ENCODE measurements at places on chromosomes 1 and 21.

- DNase-seq, result no peak
Observed at GRCh38 chr1:241999026-241999425, at the start of gene MAP1LC3C. Gene MAP1LC3C (minus strand): TSS chr1:241999098. CDS start chr1:241999008, 90 bp downstream.

GRCh38 chr1:22884806-22885530 is 87.7 kb downstream of the LACTBL1 start:
- no peak for DNase-seq

- DNase-seq, result no peak
Observed at GRCh38 chr21:45706299-45706698, 62.8 kb downstream of the PCBP3 start.

DNA sequence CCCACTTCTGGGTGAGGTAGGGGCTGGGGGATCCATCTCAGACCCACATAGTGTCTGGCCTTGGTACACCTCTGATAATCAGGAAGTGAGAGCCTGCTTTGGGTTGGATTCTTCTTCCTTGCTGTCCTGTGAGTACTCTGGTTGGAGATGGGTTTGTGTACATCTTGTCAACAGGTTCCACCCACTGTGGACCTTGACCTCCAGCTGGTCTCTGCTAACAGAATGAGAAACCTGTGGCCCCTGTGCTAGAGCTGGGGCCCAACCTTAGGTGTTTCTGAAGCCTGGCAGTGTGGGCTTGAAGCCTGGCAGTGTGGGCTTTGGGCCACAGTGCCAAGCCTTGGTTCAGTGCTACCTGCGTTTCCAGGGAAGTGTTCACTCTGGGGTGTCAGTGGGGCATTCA is 2.6 kb downstream of the ZBTB48 start:
- no peak for DNase-seq

- peak; percentile 80 for DNase-seq
Observed at GRCh38 chr1:29513357-29513756, 277.0 kb downstream of the PTPRU start.

GRCh38 chr1:92958203-92958970 is 2.9 kb downstream of the DIPK1A start:
- no peak for DNase-seq

GRCh38 chr1:24656046-24656445 is 12.9 kb downstream of the SRRM1 start:
- DNase-seq, result no peak

- DNase-seq, result no peak
Observed at GRCh38 chr1:23613191-23614031, 54.1 kb upstream of the ID3 start.

DNA sequence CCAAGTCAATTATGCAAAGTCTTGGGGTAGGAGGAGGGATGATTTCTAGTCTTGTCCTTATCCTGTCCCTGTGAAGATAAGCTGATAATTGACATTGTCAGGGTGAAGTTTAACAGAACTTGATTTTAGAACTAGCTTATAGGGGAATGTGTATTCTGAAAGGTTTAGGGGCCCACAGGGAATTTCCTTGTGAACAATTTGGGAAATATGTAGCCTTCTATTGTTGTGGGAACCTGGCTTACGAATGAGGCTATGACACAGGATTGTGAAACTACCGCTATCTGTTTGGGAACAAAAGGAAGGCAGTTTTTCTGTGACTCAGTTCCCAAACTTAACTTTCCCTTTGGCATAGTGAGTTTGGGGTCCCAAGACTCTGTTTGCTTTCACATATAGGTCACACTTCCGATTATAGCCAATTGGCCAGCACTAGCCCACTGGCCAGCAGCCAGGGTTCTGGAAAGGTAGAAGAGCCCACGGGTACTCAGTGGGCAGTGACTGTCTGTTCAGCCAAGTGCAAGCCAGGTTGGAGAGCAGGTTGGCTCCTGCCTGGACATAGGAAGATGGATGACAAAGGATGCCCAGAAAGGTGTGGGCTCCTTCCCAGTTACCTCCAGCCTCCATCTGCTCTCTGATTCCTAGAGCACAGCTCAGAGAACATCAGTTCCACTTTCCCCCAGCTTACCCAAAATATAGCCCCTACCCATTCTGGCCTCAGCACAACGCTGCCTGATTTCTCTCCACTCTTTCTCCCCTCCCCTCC is 35.5 kb downstream of the H3-3A start:
- DNase-seq, result no peak

DNA sequence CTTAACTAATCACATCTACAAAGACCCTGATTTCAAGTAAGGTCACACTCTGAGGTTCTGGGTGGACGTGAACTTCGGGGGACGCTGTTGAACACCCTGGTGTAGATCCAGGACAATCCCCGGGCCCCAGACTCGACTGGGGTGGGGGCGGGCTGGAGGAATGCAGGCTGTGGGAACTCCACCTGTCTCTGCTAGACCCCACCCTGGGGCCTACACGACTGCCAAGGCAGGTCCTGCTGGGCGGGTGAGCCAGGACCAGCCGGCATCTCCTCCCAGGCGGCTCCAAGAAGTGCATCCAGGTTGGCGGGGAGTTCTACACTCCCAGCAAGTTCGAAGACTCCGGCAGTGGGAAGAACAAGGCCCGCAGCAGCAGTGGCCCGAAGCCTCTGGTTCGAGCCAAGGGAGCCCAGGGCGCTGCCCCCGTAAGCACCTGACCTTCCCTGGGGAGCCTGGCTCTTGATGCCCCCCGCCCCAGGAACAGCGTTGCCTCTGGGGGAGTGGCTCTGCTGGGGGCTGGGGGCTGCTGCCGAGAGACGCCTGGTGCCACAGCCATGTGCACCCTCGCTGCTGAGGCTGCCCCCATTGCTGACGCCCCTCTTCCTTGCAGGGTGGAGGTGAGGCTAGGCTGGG is 3.8 kb downstream of the AIRE start:
- no peak for DNase-seq

- DNase-seq, result no peak
Observed at GRCh38 chr1:152757747-152758146, at the start of gene KPRP. Gene KPRP (plus strand): TSS chr1:152758025. CDS start chr1:152759589, 1,564 bp downstream.

- DNase-seq, result no peak
Observed at GRCh38 chr1:164796916-164797315, 237.9 kb downstream of the PBX1 start.

DNA sequence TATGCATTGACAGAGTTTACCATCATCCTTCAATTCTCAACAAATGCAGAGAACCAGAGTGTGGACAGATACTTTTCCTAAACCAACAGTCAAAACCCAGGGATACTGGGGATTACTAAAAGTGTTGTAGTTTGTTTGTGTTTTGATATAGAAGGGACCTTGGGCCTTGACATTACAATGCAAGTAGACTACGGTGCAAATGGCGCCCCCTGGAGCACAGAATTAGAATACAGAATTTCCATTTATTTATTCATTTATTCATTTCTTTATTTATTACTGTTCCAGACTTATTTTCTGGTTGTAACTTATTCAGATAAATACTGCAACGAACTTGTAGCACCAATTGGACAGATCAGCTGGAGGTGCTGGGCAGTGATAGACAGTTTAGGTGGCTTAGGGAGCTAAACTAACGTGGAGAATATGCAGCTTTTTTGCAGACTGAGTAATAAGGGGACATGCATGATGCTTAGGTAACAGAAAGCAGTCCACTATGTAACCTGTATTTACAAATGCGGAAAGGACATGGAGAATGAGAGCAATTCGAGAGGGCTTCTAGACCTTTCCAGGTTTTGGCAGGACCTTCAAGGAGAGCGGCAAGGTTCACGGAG is 42.6 kb downstream of the KIRREL1 start:
- peak; percentile 33 for DNase-seq

GRCh38 chr1:169585181-169585580 is 1.1 kb downstream of the F5 start:
- DNase-seq, result no peak

GRCh38 chr1:161498646-161499045 is 6.6 kb upstream of the FCGR2A start:
- DNase-seq, result no peak
